ENCODE measurements at places on chromosomes 1 and 21.
A peak's percentile ranks its signal among the peaks of the same experiment; 100 is the strongest.

- peak; percentile 75 for DNase-seq
Observed at GRCh38 chr1:215566556-215567490, at the start of gene KCTD3. KCTD3 (plus strand) TSS chr1:215567304; CDS start chr1:215567686, 382 bp downstream.

GRCh38 chr1:47554901-47555300 is 117.1 kb downstream of the FOXD2 start:
- no peak for DNase-seq

DNA sequence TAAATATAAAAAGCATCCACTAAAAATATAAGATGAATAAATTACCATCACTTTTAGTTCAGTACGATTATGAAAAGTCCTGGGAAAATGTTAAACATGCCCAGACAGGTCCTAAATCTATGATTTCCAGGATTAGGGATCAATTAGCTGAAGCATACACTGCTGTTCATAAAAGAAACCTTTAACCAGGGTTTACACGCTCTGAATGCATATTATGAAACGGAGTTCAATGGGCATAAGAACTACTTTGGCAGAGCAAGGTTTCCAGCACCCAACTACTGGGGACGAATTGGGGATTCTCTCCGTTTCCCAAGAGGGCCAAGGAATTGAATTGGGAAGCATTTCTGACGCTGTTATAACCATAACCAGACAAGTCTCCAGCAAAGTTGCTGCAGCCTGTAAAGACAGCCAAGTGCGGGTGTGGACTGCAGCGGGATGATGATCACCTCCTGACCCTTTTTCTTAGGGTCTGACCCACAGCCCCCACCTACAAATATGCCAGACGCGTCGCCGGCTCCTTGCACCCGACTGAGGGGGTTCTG is 1.6 kb downstream of the SLC30A1 start:
- no peak for DNase-seq

DNA sequence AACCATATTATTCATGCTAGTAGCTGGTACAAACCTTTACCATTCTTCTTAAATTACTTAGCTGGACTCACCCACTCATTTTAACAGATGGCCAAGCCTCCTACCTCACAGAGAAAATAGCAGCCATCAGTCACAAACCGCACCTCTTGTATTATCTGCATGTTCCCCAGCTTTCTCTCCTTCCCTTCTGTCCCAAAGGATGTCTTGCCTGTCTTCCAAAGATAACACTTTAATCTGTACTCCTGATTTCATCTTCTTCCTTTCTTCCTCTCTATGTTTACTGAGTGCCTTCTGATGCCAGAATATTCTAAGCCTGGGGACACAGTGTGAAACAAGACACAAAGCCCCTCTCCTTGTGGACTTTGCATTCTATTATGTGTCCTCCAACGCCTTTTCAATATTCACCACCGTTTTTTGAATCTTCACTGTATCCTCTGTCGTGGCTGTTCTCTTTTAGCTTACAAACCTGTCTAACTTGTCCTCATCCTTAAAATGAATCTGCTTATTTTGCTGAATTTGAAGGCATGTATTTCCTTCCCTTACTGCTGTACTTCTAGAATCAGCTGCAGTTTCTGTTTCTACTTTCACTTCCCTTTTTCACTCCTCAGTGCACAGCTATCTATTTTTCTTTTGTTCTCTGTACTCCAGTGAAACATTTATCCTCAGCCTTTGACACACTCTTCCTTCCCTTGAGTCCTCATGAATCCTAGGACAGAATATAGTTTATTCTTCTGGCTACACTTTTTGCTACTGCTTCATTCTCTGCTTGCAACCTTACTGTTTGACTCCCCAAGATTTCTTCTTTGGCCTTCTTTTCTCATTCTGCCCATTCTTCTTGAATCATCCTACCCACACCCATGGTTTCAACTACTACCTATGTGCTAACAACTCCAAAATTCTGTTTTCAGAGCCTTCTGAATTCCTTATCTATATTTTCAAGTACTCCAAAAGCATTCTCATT is 216.9 kb upstream of the SAMSN1 start:
- DNase-seq = no peak

- DNase-seq = no peak
Observed at GRCh38 chr21:44703731-44704635, 7.0 kb downstream of the KRTAP10-12 start.

DNA sequence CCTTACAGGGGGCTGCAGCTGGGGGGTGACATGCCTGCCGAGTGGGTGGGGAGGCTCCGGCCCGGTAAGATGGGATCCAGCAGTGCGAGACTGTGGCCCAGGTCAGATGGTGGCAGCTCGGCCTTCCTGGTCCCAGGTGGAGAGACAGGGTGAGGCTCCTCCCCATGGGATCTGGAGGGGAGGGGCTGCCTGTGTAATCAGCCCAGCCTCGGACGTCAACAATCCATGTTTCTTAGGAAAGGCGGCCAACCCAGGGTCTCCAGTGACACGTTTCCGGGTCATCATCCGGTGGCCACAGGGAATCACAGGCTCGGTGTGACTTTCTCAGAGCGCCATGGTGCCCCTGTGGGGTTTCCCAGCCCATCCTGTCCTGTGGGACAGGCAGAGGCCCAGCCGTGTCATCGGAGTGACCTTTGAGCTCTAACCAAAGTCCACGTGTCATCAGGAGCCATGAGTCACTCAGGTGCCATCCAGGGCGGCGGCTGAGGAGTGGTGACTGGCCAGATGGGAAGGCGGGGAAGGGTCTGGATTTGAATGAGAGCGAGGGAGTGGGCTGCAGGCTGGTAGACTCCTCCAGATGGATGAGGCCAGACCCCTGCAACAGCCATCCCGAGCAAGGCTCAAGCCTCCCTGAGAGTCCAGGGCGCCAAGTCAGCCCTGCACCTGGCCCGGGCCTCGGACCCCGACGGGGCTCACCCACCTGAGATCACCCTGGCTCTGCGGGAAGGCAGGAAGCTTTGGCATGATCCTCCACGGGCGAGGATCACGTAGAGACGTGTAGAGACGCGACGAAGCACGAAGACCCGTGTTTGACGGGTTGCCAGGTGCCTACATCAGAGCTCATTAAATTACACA is 6.6 kb upstream of the HES4 start:
- DNase-seq = peak; percentile 91

DNA sequence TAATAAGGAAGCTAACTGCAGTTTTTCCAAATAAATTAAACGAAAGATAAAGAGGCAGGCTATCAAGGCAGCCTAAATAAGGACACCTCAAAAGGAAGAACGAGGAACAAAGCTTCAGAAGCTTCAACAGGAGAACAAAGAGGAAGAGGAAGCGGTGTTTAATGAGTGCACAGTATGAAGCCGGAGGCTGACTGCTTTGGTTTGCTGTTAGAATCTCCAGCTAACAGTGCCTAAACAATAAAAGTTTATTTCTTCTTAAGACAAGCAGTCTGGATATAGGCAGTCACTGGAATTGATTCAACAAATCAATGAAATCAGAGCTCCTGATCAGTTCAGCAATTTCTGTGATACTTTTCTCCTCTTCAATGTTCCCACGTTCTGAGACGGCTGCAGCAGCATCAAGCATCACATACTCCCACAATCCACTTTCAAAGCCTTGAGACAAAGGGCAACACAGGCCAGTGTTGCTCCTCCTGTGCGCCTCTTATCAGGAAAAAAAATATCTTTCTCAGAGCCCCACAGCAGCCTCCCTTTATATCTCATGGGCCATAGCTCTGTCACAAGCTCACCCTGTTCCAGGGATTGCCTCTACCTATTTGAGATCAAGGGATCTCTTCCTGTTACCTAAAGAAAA is 365.6 kb upstream of the ST6GALNAC5 start:
- DNase-seq = no peak

- no peak for DNase-seq
Observed at GRCh38 chr1:170032531-170033280, 41.8 kb downstream of the KIFAP3 start.

- peak; percentile 15 for DNase-seq
Observed at GRCh38 chr1:110783292-110783918, 89.5 kb upstream of the CD53 start.

- peak; percentile 58 for DNase-seq
Observed at GRCh38 chr1:1889847-1890505, 911 bp downstream of the GNB1 start.

DNA sequence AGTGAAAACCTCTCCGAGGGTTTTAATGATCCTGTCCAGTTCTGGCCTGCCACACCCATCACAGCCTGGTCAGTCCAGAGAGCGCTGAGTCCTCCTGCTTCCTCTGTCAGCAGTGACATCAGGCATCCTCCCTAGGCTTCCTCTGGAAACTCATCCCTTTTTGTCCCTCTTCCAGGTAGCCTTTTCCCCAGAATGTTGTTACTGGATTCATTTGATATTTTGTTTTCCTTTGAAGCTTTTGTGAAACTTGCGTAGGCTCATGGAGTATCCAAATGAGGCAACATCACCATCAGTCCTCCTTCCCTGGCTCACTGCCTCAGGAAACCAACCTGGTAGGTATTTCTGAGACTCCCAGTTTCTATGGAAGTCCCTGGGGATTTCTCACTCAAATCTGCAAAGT is 27.0 kb upstream of the IGSF3 start:
- DNase-seq = no peak

GRCh38 chr1:186304982-186305949 is 69.8 kb downstream of the TPR start:
- DNase-seq = peak; percentile 25

DNA sequence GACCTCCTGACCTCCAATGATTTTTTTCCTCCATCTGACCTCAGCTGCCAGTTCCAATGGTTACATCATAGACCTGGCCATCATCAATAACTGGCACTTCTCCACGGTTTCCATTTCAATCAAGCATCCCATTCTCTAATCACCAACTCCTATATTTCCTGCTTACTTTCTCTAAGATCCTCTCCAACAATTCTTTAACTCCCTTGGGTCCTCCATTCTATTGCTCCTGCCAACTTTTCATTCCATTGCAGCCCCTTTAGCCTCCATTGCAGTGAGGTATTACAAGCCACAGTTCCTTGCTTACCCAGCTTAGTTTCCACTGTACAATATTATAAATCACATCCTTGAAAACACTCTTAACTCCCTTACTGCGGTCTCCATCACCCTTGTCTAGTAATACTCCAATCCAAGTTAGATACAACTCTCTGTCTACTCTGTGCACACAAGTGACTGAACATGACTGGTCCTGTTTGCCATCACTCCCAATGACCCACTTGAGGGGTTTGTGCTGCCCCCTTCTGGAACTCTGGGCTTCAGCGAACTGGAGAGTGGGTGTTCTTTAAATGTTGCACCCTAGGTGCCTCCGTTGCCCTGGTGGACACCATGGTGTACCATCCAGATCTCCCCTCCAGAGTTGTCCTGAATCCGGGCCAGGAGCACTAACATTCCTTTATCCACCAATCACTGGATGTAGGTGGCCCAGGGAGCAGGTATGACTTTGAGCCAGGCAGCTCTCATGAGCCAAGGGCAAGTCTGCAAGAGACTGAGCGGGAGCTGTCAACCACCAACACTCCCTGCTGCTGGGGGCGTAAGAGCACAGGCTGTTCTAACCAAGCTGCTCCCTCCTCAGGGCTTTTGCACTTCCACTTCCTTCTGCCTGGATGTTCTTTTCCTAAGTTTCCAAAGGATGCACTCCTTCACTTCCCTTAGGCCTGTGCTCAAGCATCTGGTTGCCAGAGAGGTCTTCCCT is 3.7 kb upstream of the FNDC7 start:
- DNase-seq = no peak

- no peak for DNase-seq
Observed at GRCh38 chr1:145845144-145845513, 301 bp upstream of the NUDT17 start.

DNA sequence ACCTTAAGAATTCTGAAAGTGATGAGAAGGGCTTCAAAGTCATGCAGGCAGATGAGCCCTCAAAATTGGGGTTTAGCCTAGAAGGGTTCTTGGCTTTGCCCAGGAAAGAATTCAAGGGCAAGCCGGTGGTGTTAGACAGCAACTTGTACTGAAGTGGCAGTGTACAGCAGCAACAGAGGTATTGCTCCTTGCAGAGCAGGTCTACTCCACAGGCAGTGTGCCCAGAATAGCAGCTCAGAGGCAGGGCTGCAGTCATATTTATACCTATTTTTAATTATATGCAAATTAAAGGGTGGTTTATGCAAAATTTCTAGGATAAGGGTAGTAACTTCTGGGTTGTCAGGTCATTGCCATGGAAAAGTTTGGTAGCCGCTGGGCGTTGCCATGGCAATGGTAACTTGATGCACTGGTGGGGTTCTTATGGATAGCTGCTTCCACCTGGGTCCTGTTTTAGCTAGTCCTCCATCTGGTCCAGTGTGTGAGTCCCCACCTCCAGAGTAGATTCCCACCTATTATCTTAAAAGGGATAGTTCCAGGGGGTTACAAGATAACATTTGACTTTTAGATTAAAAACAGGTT is 57.9 kb upstream of the CR2 start:
- DNase-seq = no peak

GRCh38 chr1:166822385-166822784 is 16.9 kb upstream of the POGK start:
- no peak for DNase-seq

- no peak for DNase-seq
Observed at GRCh38 chr1:38942664-38943428, 1.2 kb upstream of the RHBDL2 start.

GRCh38 chr1:78141531-78142231 is 95.9 kb downstream of the GIPC2 start:
- DNase-seq = no peak

DNA sequence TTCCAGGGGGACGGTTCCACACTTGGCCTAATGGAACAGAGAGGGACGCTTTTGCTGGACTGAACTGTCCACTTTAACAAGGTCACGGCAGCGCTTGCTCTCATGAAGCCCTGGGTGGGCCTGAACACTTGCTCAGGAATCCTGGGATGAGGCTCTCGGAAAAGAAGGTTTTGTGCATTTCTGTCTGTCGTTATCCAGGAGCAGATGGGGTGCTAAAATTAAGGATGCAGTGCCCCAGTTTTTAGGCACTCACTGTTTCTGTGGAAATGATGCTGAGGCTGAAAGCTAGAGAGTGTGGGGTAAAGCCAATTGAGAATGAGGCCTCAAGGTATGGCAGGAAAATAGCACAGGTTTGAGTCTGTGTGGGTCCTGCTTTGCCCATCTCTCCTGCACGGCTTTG is 111.0 kb downstream of the DAB1 start:
- DNase-seq = no peak

- peak; percentile 20 for DNase-seq
Observed at GRCh38 chr1:64686828-64687724, 57.8 kb upstream of the RAVER2 start.

DNA sequence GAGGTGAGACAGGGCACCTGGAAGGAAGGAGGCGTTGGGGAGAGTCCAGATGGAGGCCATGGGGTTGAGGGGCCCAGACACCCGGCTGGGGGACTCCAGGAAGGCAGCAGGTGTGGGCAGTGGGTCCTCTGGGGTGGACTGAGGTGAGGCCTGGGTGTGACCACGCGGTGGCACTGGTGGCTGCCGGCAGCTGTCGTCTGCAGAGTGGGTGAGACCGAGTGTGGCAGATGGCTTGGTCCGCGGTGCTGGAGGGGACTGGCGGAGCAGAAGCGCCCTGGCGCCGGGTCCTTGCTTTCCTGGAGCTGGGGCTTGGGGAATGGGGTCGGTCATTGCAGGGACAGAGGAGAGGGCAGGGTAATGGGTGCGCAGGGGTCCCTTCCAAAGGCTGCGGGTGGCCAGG is 12.5 kb downstream of the AGRN start:
- DNase-seq = no peak

GRCh38 chr1:51843948-51844347 is 34.6 kb downstream of the NRDC start:
- DNase-seq = no peak

Measured in HuH-7.5 (cell line).